Foreskin fibroblast (primary cell): ENCODE measurements at places on chromosomes 7 and 10.
A peak's percentile ranks its signal among the peaks of the same experiment; 100 is the strongest.

GRCh38 chr7:104929921-104930320, 84.1 kb upstream of the KMT2E start:
- no peak for DNase-seq

- no peak for DNase-seq
Measured at GRCh38 chr7:29109899-29110298, 36.4 kb downstream of the CPVL start.

DNA sequence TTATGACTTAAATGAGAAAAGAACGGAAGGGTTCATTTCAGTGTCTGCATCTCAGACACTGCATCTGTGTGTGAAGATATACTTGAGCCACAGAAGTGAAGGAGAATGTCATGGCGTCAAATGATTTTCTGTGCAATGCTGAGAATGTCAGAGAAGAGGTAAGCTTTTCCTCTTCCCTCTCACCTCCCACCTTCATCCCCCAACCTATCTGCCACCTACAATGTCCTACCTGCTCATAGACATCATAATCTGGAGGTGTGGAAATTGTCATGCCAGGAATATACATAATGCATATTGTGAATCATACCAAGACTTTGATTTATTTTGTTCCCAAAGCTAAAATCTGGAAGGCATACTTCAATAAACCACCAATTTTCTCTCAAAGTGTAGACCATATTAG, 53.7 kb downstream of the CTTNBP2 start:
- no peak for DNase-seq

DNA sequence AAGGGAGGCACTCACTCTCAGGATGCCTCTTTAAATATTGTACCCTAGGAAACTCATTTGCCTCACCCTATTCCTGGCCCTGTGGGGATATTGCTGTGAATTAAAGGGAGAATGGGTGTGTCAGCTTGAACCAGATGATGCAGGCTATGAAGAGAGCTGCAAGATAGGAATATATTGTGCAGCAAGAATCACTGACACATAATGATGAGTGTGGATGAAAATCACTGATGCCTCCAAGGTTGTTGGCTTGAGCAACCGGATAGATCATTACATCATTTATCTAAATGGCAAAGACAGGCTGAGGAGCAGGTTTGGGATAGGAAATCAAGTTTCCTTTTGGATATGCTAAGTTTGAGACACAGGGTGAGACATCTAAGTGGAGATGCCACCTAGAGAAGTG, 6.2 kb downstream of the SLC26A4 start:
- DNase-seq: no peak

GRCh38 chr7:122588621-122589020, 110.3 kb downstream of the RNF133 start:
- no peak for DNase-seq

GRCh38 chr7:26949319-26949718, 84.9 kb upstream of the SKAP2 start:
- no peak for DNase-seq

DNA sequence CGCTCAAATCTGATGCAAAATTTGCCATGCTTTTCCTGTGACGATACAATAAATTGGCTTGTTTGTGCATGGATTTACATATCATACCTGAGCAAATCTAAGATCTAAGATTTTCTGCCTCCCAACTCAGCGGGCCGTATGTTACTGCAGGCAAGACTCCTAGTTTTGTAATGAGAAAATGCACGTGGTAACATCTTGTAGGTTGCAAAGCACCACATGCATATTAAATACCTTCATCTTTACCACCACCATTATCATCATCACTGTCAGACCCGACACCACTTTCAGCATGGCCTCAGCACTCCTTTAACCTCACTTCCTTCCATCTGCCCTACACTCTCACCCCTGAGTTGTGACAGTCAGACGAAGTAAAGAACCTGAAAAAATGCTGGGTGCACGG, 202.2 kb downstream of the FRMD4A start:
- DNase-seq: no peak

GRCh38 chr7:93013446-93014061, 104.2 kb downstream of the SAMD9 start:
- DNase-seq: peak; percentile 22

DNA sequence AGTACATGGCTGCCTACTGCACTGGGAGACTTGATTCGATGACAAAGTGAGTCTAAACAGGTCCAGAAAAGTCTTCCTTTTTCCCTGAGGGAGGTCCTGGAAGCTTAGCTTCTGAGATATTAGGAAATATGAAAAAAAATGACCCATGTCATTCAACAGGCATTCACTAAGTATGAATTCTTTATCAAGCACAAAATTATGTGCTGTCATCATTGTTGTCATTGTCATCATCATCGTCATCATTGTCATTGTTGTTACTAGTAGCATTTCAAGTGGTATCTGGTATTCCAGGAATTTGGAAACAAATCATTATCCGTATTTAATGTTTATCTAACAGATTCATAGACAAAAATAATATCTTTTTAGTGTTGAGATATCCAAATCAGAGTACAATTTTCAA, 49.7 kb upstream of the HECTD2 start:
- no peak for DNase-seq

DNA sequence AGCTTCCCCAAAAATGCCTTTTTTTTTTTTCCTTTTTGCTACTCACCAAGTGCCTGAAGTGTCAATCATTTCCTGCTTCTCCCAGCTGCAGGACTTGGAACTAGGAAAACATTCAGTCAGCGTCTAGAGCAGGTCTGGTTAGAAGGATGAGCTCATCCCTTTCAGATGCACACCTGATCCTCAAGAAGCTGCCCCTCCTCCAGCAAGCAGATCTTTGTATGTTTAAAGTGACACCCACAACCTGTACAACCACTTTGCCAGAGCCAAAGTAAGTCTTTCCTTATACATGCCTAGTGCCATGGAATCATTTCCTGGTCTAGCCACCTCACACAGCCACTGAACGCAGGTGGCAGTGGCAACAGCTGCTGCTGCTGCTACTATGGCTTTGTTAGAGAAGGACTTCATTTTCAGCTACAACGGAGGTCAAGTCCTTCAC, 10.4 kb upstream of the USP54 start:
- DNase-seq: no peak

DNA sequence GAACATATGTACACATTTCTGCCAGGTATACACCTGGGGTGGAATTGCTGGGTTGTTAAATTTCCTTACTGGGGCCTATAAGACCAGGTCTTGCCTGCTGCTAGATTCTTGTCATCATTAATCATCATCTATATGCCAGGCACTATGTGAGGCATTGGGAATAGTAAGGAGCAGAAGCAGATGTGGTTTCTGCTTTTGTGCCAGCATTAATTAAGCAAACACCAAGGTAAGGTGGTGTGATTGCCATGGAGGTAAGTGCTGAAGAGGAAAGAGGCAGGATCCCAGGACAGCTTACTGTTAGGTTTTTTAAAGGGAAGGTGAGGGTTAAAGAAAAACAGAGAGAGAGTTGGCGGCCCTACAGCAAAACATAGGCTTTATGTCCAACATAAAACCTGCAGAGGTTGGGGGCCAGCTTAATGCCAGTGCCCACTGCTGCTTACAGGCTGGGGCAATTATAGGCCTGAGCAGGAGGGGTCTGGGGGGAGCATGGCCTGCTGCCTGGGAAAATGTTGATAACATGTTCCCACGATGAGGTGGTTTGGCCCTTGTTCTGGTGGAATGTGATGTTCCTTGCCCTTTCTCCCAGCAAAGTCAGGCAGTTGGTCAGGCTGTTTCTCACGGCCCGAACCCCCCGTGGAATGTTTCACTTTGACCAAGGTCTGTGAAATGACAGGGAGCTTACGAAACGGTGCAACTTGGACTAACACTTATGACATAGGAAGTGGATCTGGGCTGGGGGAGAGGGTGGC, 93.9 kb downstream of the RBM20 start:
- no peak for DNase-seq

- DNase-seq: peak; percentile 26
Measured at GRCh38 chr10:89269433-89270152, 18.0 kb upstream of the LIPA start.

- DNase-seq: no peak
Measured at GRCh38 chr10:66006411-66006810, 919.4 kb upstream of the LRRTM3 start.

DNA sequence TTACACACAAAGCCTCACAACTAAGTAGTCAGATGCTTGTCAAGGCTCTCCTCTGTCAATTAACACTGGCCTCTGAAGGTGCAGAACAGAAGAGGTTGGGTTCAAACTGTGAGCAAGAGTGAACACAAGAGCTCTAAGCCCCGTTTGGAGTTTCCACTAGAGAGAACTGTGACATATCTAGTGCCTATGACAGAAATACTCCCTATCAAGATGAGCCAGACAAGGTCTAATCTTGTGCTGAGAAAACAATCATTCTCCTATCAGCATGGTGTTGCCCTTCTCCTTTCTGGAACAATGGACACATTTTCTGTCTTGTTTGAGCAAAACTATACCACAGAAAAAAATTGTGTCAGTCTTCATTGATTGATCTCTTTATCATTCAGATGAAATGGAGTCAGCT, 62.4 kb upstream of the CCDC71L start:
- DNase-seq: no peak

DNA sequence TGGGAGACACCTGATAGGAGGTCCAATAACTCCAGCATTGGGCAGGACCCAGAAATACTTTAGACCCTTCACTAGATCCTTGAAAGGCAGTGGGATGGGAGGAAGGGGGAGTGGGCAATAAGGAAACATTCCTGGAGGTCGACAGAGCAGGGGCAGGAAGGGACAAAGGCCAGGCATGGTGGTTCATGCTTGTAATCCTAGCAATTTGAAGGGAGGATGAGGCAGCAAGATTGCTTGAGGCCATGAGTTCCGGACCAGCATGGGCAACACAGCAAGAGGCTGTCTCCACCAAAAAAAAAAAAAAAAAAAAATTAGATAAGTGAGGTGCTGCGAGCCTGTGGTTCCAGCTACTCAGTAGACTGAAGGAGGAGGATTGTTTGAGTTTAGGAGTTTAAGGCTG, 134.9 kb downstream of the JCAD start:
- DNase-seq: no peak

DNA sequence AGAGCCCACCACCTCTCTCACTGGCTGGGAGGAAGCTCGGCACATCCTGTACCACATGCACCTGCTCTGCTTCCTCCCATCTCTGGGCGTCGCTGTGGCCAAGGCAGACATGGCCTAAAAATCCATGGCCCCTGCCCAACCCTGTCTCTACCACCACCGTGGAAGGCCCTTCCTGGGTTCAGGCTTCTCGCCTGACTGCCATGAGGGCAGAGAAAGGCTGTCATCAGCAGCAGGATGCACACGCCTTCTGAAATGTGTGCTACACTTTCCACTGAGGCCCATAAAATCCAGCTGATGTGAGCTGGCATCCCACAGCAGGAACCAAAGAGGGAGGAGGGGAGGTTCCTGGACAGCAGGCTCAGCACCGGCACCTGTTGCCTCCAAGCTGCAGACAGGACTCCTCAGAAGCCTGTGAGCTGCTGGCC, 93.4 kb downstream of the PTPRN2 start:
- DNase-seq: no peak

- DNase-seq: no peak
Measured at GRCh38 chr10:133343558-133343957, 3.6 kb upstream of the PRAP1 start.

DNA sequence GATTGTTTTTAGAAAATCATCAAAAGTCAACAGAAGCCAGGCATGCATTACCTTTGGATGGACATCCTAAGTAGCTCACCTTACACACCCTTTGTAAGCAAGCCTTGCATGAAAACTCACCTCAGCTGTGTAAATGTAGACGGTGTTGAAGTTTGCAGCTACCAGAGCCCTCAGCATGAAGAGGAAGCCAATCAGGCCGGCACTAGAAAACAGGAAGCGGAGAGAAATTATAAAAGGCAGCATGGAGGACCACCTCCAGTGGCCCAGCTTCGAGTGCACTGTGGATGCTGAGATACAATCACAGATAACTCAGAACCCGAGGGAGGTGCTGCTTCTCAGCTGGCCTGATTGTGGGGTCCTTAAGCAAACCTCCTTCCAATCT, 75.3 kb downstream of the SVOPL start:
- no peak for DNase-seq

- no peak for DNase-seq
Measured at GRCh38 chr7:31022726-31023125, 29.4 kb upstream of the ADCYAP1R1 start.

DNA sequence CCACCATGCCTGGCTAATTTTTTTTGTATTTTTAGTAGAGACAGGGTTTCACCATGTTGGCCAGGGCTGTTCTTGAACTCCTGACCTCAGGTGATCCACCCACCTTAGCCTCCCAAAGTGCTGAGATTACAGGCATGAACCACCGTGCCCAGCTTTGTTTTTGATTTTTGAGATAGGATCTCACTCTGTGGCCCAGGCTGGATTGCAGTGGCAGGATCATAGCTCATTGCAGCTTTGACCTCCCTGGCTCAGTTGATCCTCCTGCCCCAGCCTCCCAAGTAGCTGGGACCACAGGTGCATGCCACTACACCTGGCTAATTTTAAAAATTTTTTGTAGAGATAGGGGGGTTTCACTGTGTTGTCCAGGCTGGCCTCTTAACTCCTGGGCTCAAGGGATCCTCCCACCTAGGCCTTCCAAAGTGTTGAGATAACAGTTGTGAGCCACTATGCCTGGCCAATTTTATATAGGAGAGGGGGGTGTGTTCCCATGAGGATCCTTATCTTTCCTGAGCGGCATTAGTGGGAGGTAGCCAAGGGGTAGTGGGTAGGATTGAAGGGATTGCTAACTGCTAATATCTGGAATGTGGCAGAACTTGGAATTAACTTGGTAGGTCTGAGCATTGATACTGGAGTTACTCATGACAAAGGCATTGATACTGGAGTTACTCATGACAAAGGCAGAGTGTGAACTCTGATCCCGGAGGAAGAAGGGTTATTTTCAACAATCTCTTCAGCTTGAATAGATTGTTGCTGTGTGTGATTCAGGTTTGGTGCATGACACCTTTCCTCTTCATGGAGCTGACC, 1.0 kb upstream of the NOLC1 start:
- DNase-seq: peak; percentile 69

- peak; percentile 24 for DNase-seq
Measured at GRCh38 chr10:127405221-127405620, 143.9 kb upstream of the NPS start.

GRCh38 chr10:116785867-116786266, 43.5 kb upstream of the HSPA12A start:
- no peak for DNase-seq

- DNase-seq: no peak
Measured at GRCh38 chr10:122475591-122476332, 14.4 kb downstream of the HTRA1 start.

DNA sequence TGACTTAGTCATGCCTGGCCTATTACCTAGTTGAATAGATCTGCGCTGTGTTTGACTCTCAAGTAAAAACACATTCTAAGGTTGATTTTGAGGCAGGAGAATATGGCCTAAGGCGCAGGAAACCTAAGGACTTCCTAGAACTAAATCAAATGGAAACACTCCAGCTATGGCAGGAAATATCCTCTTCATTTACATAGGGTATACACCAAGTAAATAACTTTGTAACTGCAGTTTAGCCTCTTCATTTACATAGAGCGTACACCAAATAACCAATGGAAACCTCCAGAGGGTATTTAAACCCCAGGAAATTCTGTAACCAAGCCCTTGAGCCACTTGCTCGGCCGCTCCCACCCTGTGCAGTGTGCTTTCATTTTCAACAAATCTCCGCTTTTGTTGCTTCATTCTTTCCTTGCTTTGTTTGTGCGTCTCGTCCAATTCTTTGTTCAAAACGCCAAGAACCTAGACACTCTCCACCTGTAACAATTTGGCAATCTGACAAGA, 35.6 kb upstream of the XRCC2 start:
- DNase-seq: no peak

GRCh38 chr7:918441-919113, 35.9 kb downstream of the ADAP1 start:
- DNase-seq: no peak
